ENCODE measurements at places on chromosomes 7 and 10.

DNA sequence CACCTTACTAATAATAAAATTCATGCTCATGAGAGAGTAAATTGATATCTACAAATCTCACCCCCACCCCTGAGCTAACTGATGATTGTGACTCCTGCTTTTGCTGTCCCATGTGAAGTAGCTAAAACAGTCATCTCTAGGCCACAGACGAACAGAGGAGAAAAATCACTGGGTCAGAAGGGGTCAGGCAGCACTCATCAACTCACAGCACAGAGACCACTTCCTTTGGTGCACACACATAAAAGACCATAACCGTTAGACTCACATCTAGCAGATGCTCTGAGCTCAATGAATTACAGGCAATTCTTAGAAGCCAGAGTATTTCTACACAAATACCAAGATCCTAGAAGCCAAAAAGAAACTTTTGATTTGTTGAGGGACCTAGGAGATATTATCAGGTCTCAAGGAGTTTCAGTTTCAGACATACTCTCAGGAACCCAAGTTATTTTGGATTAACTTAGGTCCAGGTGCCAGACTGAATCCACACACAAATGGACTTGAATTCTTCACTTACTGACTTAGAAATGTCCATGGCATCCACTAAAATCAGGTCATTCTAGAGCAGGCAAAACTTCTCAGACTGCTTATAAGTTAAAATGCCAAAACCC is 65.0 kb upstream of the TES start:
- no peak for DNase-seq

DNA sequence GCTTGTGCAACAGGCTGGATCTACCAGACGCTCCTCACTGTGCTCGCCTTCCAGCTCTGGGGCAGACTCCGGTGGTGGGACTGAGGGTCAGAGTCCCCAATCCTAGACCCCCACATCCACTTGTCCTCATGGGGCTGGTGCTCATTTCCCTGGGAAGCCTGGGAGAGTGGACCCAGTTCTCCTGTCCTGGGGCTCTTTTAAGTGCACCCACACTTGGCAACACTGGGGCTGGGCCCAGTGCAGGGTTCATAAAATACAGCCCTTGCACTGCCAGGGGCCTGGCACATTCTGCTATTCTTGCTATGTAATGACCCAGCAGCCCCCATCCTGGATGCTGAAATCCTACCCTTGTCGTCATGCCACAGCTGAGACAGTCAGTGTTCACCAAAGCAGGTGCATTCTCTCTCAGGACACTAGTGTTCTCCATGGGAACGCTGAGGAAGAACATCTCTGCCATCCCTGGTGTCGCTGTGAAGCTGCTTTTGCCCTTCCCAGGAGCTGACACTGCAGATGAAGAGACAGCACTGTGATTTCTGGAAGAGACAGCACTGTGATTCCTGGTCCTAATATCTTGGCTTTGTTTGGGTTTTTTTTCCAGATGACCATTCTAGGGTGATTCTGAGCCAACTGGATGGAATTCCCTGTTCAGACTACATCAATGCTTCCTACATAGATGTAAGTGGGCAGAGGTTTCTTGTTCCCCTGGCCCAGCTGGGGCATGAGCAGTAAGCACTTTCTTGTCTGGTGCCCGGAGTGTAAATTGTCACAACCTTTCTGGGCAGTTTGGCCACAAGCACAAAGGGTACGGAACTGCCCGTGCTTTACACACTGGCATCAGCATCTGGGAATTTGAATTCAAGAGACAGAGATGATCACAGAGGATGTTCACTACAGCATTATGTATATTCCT is 65.6 kb downstream of the MKI67 start:
- DNase-seq = no peak

- no peak for DNase-seq
Observed at GRCh38 chr7:77799078-77799964, 748 bp downstream of the PHTF2 start.

DNA sequence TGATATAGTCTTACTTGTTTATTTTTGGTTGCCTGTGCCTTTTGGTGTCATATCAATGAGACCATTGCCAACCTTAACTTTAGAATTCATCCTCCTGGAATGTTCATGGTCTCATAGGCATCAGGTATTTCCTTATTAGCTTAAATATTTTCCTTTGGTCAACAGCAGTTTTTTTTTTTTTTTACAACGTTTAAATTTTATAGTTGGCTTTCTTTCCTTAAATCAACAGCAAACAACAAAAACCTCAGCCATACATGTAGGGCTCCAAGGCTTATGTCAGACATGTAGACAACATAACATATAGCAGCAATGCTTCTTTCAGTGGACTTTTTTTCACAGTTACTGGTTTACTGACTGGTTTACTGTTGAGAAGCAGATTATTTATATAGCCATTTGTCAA is 22.7 kb downstream of the ENTPD7 start:
- DNase-seq = no peak

GRCh38 chr10:127283576-127283975 is 87.2 kb upstream of the INSYN2A start:
- no peak for DNase-seq

Measured in stimulated activated CD8-positive, alpha-beta memory T cell treated with anti-CD3 and anti-CD28 coated beads, Interleukin-15, amount 100 ng/mL, for 48 hours (primary cell).